ENCODE measurements at places on chromosomes 1 and 21. TPM values are rescaled to one million over a fixed set of nuclear protein-coding genes. Genes with fewer than 3 reads are reported as not detected.

- DNase-seq = no peak
Measured at GRCh38 chr1:59908084-59908483, 18.5 kb downstream of the CYP2J2 start.

GRCh38 chr1:207284209-207284897 is 37.1 kb upstream of the CD55 start:
- no peak for DNase-seq

The OLIG2 gene
- total RNA-seq = 1.4 TPM

GRCh38 chr1:67732750-67733151 is 47.8 kb downstream of the GADD45A start:
- DNase-seq = no peak

- no peak for DNase-seq
Measured at GRCh38 chr21:41605178-41605933, 97.4 kb upstream of the TMPRSS2 start.

The IGSF3 gene
- total RNA-seq = 41.5 TPM

The CLDN14 gene
- not detected for total RNA-seq

GRCh38 chr1:110591956-110592355 is 14.2 kb downstream of the KCNA2 start:
- no peak for DNase-seq

GRCh38 chr1:58815686-58816071 is 31.8 kb upstream of the JUN start:
- DNase-seq = no peak

The MCL1 gene
- total RNA-seq = 204 TPM

DNA sequence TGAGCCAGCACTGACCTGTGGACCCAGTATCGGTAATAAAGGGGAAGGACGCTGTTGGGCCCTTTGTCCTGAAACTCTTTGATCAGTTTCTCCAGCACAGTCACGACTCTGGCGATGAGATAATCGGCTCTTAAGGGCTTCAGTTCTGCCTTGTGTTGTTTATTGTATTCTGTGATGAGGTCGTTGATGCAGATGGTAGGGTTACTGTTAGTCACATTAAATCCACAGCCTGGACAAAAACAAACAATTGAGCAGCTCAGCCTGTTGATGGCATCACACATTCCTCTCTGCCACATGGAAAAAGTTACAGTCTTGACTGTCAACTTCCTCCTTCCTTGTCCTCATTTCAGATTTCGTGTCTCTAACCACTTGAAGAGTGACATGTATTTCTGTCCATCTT is 57.6 kb downstream of the SIM2 start:
- no peak for DNase-seq

- no peak for DNase-seq
Measured at GRCh38 chr1:222547260-222547614, 667 bp downstream of the HHIPL2 start.

DNA sequence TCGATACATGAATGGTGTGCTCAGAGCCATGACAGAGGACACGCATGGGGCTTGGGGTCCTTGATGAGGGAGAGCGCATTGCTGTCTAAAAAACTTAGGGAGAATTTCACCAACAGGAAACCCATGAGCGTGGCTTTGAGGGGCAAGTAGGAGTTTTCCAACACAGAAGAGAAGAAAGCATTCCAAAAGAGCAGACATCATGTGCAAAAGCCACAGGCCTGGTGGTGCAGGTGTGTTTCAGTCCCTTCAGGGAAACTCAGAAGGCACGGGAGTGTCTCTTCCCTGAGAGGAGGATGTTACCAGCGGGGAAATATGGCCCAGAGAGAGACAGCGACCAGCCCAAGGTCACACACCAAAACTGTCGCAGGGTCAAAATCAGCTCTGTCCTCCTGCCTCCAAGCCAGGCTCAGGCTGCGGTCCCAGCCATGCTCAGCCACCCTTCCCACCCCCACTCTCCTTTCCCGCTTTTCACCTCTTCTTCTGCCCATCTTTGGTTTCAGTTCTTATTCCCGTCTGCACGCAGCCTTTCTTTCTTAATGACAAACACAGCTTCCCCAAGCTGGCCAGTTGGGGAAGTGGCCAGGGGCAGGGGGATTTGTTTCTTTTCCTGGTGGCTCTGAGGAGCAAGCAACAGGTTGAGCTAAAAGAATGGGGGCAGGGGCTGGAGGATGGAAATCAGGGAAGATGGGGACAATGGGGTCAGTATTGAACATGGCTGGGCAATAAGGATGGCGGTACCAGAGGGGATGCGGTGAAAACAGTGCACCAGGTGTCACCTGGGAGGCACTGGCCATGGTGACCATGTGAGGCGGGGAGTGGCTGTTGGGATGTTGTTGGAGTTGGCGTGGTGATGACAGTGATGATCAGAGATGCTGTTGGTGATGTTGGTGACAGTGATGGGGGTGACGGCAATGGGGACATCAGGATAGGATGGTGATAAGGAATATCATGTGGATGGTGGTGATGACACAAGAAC is 10.3 kb downstream of the LAPTM5 start:
- no peak for DNase-seq

The ZBTB8A gene
- total RNA-seq = 8.9 TPM

DNA sequence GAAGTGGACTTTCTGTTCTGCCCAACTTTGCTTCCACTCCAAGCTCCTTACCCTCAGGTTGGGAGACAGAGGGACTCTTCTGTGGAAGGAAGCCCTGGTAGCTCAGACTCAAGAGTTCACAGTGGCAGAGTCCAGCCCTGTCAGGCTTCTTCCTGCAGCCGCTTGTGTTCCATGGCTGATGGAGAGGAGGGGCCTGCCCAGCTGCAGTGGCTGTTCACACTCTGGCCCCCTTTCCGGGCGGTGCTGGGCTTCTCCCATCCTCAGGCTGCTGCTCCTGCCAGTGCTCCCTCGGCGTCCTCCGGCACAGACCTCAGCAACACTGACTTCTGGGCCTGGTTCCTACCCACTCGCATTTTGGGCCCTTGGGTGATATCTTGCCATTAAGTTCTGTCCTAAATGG is 4.0 kb downstream of the KRTAP10-1 start:
- no peak for DNase-seq

DNA sequence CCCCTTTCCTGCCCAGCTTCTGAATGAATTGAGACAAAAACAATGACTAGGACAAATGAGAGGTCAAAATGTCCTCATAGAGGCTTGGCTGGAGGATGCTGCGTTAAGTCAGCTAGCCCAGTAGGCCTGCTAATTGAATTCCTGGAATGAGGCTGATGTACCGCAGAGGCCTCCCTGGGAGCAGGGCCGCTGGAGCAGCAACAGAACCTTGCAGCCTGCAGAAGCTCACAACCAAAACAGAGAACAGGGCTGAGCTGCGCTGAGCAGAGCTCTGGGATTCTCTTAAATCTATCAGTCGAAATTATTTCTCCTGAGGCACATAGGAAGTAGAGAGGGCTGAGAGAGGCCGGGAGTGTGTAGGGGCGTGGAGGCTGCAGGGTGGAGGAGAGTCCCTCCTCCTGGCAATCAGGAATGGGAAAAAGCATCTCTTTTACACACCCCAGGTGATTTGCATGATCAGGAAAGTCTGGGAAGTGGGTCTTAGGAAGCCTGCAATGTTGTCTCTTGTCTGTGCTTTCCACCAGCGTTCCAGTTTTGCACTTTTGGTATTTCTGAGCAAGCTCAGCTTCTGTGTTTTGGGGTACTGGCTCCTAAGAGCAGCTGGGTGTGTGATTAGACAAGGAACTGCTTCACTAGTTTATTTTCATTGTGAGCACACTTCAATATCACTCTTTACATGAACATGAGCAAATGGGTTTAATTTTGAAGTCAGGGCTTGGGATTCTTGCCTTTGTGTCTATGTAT is 66.5 kb downstream of the RYR2 start:
- DNase-seq = no peak

GRCh38 chr1:111214074-111214801 is 13.3 kb upstream of the CHI3L2 start:
- no peak for DNase-seq

The LIN28A gene
- 80.2 TPM for total RNA-seq

GRCh38 chr1:165445388-165445787 is 462 bp upstream of the RXRG start:
- DNase-seq = no peak

- DNase-seq = no peak
Measured at GRCh38 chr1:219692981-219693380, 80.1 kb upstream of the ZC3H11B start.

DNA sequence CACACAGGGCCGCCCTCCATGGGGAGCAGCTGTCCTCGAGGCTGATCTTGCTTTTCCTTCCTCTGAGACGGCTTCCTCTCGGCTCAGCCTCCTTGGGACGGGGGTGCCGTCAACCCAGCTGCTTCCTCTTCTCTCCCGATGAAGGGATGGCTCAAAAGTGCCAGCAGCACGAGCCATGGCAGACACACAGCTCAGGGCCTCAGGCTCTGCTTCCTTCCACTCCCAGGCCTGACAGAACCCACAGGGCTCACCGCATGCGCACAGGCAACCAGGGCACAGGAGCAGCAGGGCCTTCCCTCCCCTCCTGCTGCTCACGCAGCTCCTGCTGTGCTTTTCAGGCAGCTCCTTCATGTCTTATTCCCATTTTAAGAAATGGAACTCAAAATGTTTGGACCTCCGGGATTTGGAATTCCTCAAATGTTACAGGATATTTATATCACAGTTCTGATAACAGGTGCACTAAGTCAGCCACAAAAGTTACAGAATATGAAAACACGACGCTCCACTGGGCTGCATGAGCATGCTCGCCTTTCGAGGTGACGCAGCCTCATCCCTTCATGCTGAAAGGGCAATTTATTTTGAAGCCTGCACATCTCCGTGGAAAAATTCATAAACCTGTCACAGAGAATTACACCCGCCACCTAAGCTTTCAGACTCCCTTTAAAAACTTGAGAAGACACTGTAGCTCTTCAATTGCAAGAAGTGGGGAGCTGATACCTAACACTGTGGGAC is 84.4 kb downstream of the HSF2BP start:
- DNase-seq = no peak

- no peak for DNase-seq
Measured at GRCh38 chr1:226201029-226201593, 14.6 kb upstream of the ACBD3 start.

- DNase-seq = no peak
Measured at GRCh38 chr1:218694085-218694484, 348.9 kb downstream of the TGFB2 start.

- DNase-seq = no peak
Measured at GRCh38 chr1:108897865-108898720, 21.3 kb downstream of the GPSM2 start.

GRCh38 chr1:27143401-27143800 is 11.5 kb downstream of the SLC9A1 start:
- DNase-seq = no peak

The GIPC2 gene
- total RNA-seq = 3.0 TPM

The SPATA1 gene
- 2.5 TPM for total RNA-seq

The RNF187 gene
- total RNA-seq = 94.8 TPM

The RAB13 gene
- total RNA-seq = 83.3 TPM

DNA sequence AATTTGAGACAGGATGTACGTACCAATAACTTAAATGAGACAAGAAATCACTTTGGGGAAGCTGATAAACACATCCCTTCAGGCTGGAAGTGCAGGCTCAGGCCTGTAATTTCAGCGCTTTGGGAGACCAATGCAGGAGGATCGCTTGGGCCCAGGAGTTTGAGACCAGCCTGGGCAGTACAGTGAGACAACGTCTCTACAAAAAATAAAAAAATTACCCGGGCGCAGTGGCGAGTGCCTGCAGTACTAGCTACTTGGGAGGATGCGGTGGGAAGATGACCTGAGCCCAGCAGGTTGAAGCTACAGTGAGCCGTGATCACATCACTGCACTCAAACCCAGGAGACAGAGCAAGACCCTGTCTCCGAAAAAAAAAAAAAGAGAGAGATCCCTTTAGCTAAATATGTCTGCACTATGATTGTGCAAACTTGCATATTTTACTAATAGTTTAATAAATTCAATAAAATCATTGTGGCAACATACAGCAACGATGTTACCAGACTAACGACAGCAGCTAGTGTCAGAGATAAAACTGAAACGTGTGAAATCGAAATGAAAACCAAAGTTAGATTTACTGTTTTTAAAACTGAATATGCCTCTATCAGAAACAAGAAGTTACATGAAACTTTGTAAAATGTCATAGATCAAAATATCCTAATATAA is 54.7 kb downstream of the CD2 start:
- DNase-seq = no peak

The ALPL gene
- 19.8 TPM for total RNA-seq

The BSND gene
- total RNA-seq = not detected

The KCNE2 gene
- total RNA-seq = 0.55 TPM

The CYP4A22 gene
- not detected for total RNA-seq

The ADORA1 gene
- total RNA-seq = 0.16 TPM

DNA sequence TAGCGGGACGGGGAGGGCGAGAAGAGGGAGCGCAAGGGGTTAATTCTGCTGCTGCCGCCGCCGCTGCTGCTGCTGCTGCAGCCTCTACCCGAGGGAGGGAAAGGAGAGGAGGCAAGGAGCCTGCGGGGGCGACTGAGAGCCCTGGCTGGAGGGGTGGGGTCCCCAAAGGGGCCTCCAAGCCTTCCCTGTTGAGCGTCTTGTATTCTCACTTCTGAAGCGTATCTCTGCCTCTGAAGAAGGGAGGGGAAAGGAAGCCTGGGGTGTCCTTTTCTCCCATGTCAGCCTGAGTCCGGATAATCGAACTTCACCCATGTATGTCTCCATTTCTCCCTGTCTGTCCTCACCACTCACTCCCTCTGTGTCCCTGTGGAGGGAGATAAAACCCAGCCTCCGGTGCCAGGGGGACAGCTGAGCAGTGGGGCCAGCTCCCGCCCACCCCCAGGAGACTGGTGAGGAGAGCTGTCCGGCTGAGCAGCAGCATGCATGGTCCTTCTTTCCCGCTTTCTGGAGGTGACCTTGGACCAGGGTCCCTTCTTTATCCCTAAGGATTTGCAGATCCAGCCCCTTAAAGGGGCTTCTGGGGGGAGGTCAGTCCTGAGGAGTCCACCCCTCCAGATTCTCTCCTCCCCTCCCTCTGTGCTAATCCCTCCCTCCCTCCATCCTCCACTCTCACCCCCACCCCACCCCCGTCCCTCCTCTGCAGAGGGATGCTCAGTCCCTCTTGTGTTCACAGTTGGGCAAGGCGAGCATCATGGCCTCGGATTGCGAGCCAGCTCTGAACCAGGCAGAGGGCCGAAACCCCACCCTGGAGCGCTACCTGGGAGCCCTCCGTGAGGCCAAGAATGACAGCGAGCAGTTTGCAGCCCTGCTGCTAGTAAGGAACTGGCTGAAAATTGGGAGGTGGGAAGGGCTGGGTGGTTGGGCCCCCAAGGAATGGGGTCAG is 1.0 kb downstream of the NCDN start:
- no peak for DNase-seq

GRCh38 chr1:2355373-2356261 is 35.7 kb downstream of the MORN1 start:
- no peak for DNase-seq

DNA sequence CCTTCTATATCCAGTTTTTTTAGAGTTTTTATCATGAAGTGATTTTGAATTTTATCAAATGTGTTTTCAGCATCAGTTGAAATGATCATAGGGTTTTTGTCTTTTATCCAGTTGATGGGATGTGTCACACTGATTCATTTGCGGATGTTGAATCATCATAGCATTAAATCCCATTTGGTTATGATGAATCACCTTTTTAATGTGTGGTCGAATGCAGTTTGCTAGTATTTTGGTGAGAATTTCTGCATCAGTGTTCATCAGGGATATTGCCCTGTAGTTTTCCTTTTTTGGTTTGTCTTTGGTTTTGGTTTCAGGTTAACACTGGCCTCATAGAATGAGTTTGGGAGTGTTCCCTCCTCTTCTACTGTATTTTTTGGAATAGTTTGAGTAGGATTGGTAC is 80.3 kb downstream of the DIRAS3 start:
- no peak for DNase-seq

The RBM11 gene
- 7.4 TPM for total RNA-seq

All from progenitor cell of endocrine pancreas (in vitro differentiated cells).